T-cell (primary cell): ENCODE measurements at places on chromosomes 5 and 9. TPM values are rescaled to one million over a fixed set of nuclear protein-coding genes. Genes with fewer than 3 reads are reported as not detected.

DNA sequence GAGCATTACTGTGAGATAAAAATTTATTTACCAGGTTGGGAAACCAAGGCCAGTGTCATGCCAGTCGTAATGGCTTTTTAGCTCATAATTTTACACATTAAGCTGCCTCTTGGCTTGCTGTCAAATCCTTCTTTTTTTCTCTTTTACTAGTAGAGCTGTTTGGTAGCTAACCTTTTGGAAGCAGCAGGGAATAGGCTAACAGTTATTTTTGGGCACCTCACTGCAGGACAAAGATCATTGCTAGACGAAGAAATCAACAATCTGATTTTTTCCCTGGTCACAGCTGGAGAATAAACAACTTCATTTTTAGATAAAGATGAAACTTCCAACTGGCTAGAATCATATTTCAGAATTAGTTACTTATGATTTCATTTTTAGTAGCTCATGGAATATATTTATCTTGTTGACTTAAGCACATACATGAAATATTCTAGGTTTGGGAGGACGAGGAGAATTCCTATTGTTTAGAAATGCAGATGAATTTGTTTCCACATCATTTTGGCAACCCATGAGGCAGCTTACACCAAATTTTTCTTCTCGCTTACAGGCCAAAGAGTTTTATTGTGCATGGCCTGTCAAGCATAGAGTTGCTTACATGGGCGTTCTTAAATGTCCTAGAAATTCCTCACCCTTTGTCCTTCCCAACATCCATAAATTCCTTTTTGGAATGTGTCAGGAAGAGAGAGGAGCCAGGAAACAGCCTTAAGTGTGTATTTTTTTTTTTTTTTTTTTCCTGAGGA, 19.6 kb downstream of the TNC start:
- DNase-seq: no peak

- no peak for DNase-seq
These were observed at the start of gene SYK for GRCh38 chr9:90801241-90801972. SYK (plus strand) TSS chr9:90801819; CDS start chr9:90843899, 42,080 bp downstream.

DNA sequence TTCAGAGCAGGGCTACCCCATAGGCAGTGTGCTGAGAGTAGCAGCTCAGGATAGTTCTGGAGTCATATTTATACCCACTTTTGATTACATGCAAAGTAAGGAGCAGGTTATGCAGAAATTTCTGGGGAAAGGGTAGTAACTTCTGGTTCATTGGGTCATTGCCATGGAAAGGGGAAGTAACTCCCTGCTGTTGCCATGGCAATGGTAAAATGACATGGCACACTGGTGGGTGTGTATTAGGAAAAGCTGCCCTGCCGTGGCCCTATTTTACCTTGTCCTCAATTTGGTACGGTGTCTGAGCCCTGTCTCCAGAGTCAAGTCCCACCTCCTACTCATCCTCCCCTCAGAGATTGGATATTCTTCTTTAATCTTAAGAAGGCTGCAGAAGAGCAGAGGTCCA, 526.7 kb upstream of the TYRP1 start:
- DNase-seq: no peak

GRCh38 chr5:136062366-136063274, 33.8 kb downstream of the TGFBI start:
- DNase-seq: no peak

DNA sequence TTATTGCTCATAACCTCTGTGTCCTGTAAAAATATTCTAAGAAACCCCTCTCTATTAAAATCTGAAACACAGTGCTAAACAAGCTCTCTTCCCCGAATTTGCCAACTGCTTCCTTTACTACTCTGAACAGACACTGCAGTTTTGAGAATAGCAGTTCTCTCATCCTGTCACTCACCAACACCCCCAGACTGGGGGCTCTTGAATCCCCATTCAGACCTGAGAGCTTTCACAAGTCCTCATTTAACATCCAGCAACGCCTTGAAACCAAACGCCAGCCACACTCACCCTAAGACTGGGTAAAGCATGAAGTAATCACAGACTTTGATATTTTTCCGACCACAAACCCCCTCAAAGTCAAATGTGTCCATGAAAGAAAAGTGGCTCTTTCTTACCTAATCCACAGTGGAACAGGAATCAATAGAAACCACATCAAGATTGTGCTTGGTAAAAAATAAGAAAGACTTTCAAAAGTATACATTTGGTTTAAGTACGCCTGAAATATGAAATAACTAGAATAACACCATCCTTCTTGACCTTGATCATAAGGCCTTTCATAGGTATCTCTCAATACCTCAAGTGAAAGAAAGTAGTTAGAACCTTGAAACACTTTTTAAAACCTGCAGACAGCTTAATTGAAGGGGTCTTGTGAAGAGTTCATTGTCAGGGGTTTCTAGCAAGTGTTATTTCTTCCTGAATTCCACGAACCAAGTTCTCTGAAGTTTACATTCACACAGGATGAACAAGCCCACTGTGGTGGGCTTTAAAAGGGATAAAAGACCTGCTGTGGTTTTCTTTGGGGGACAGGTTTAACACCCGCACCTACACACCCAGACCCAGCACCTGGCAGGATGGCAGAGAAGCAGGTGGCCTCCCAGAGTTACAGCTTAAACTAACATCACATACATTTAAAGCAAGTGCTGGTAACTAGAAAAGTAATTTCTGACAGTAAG, 412.6 kb downstream of the MLLT3 start:
- peak; percentile 44 for DNase-seq

DNA sequence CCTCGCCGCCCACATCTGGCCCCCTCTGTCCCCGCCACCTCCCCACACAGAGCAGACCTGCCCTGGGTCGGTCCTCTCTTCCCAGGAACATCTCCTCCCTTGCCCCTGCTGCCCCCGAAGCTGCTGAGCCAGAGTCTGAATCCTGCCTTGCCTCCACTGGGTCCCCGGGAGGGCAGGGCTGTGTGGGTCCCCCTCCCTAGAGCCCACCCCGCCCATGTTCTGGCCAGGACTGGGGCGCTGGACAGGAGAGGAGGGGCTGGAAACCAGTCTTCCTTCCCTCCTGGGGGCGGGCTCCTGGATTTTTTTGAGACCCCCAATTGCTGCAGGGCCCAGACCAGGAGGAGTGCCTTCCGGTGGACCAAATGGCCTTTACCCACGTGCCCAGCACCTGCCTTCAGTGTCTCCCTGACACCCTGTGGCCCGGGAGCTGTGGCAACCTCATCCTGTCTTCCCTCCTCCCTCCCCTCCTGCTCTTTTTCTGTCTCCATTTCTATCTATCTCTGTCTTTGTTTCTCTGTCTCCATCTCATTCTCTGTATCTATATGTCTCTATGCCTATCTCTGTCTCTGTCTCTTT, 12.1 kb downstream of the MRPL36 start:
- no peak for DNase-seq

- DNase-seq: no peak
These were observed 134.6 kb upstream of the RASEF start for GRCh38 chr9:83197591-83197990.

GRCh38 chr9:31034311-31034710, 1350.1 kb upstream of the ACO1 start:
- no peak for DNase-seq

DNA sequence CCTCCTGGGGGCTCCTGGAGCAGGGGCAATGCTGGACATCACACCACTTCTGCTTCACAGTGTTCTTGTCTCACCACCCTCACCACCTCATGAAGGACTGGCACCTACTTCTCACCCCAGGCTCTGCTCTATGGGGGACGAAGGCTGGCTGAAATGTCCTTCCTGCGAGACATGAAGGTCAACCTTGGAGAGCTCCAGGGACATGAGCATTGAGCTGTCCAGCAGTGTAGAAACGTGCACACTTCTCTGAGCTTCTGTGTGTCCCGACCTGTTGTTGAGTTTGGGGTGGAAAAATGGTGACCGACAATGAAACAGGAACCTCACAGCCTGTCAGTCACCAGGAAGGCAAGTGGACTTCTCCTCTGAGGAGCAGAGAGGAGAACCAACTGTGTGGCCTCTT, 68.6 kb upstream of the ADAMTS16 start:
- DNase-seq: no peak

- DNase-seq: no peak
These were observed 87.1 kb upstream of the TLX3 start for GRCh38 chr5:171221916-171222315.

DNA sequence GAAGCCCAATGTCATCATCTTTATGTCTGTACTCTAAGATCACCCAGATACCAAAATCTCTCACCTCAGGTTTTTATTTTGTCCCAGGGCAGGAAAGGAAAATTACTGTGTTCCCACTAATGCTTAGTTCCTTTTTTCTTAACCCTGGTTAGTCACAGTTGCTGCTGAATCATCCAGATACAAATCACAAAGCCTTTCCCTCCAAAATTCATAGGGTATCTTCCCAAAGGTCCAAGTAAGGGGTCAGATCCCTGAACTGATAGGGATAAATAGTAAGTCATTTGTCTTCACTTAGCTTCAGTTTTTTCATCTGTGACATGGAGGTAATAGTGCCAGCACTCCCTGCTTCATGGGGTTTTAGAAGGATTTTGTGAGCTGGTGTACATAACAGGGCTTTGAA, 2.2 kb downstream of the PLCXD3 start:
- no peak for DNase-seq

DNA sequence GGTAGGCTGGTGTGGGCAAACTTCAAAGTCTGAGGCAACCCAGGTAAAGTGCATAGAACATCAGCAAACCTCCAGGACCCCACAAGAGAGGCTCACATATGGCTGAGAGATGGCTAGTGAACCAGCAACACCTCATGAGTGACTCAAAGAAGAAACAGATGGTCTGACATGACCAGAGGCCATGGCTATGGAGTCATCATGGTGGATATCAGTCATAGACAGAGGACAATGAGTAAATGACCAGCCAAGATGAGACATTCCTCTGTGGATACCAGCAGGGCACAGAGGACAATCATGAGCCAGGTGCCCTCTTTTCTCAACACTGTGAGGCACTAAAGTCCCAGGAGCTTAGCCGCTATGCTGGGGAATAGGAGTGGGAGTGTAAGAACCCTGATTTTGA, 180.8 kb downstream of the RASEF start:
- no peak for DNase-seq

DNA sequence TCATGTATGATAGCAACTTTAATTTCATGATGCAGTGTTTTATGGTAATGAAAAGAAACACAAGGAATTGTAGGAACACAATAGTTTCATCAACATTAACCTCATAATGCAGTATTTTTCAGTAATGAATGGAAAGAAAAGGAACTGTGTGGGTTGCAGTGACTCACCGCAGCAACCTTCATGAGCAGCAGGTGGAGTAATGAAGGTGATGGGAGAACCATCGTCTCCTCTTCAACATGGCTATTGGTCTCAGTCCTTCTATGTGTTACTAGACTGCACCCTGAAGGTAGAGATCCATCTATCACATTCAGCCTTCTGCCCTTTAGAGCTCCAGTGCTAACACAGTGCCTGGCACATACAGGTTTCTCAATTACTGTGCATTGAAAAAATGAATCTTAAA, 58.0 kb downstream of the TMEM215 start:
- DNase-seq: no peak

DNA sequence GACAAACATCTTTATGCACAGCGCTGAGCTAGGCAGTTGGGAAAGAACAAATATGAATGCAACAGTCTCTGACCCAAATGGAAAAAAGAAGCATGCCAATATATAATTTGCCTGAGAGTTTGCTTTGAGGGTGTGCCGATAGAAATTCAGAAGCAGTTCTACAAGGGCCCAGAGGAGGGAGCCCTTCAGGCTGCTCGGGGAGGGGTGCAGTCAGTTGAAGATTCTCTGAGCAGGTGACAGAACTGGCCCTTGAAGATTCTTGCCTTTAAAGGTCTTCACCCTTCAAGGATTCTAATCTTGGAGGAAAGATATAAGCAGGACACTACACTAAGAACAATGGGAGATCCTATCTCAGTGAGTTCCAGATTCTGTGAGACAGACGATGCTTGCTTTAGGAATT, 3.7 kb upstream of the PAPPA start:
- DNase-seq: no peak

ACOT12 gene
- total RNA-seq: 0.22 TPM

SLC25A2 gene
- 0.92 TPM for total RNA-seq

DPM2 gene
- 42.5 TPM for total RNA-seq

IL17B gene
- total RNA-seq: not detected

TTC16 gene
- total RNA-seq: 6.3 TPM
